ENCODE measurements at places on chromosomes 7 and 10.

DNA sequence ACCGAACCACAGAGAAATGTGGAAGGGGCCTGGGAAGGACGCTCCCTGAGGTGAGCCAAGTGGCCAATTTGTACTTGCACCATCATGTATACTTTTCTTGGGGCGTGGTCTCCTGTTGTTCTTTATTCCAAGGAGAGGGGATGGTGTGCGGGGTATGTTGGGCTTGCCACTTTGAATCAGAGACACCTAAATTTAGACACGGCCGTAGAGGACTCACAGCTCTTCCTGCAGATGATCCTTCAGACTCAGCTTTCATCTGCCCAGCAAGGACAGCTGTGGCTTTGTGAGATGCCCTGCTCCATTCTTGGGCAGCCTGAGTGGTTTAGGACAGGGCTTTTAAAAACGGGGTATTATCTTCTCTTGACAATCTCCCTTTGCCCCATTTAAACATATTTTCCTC lies 473.2 kb downstream of the REEP3 start:
- no peak for DNase-seq

DNA sequence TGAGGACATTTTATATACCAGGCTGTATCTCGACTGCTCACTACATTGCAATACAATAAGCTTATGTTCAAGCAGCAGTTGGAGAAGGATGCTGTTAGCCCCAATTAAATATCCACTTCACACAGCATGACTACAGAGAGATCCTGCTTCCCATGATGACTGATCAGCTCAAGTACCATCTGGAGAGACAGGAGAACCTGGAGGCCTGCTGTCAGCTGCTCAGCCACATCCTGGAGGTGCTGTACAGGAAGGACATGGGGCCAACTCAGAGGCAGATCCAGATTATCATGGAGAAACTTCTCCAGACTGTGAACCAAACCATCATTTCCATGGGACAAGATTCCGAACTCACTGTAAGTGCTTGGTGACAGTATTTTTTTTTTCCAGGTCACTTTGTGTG lies 22.5 kb downstream of the RNF133 start:
- no peak for DNase-seq

GRCh38 chr10:114822444-114823076 lies 980 bp downstream of the FHIP2A start:
- peak; percentile 53 for DNase-seq

- DNase-seq, result no peak
Observed at GRCh38 chr7:134757938-134758337, 21.5 kb upstream of the CALD1 start.

DNA sequence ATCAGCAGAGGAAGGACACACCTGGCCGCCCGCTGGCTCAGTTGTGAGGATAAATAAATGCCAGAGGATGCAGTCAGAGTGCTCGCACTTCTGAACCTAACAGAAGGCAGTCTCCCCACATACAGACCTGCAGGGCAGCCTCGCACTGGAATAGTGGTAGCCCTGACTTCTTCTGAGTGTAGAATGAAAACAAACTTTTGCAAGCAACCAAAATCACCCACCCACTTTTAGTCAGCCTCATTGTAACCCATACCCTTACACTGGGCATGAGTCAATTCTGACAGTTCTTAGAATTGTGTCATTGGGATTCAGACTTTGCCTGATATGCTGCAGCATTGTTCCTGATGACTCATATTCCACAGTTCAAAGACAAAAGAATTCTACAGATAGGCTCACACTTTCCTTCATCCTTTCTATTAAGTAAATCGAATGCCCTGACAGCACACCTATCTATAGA lies 167.0 kb upstream of the CDK1 start:
- no peak for DNase-seq

Measured in LNCaP clone FGC (cell line).